ENCODE measurements at places on chromosomes 11 and 22. TPM values are rescaled to one million over a fixed set of nuclear protein-coding genes. Genes with fewer than 3 reads are reported as not detected.

Gene PDGFB
- total RNA-seq = not detected

Gene LRRC51
- 4.1 TPM for total RNA-seq

- H3K4me1 ChIP-seq = no peaks in the 10 kb centered on the region
- H3K27ac ChIP-seq = no peak overlapping the region
- DNase-seq = no peak
- no peak overlapping the region for H3K4me3 ChIP-seq
- no peaks in the 10 kb centered on the region for H3K27me3 ChIP-seq
- no peaks in the 10 kb centered on the region for H3K36me3 ChIP-seq
Observed at GRCh38 chr11:47104261-47104950, 72.3 kb downstream of the ARFGAP2 start.

DNA sequence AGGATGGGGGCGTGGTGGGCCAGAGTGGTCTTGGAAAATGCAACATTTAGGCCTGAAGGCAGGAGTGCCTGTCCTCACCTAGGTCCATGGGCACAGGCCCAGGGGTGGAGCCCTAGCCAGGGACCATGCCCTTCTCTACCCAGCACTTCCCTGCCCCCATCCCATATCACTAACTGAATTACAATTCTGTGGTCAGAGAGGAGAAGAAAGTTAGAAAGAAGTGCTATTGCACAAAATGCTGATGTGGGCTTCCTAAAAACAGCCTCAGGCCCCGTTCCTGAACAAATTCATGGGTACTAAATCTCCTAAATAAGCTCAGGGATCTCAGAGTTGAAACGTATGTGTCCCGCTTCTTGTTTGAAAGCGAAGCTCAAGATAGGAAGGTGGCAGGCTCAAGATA lies 3.5 kb upstream of the ASRGL1 start:
- H3K27ac ChIP-seq = no peak overlapping the region
- DNase-seq = no peak
- H3K4me1 ChIP-seq = peaks cover 13% of the 10 kb centered on the region

DNA sequence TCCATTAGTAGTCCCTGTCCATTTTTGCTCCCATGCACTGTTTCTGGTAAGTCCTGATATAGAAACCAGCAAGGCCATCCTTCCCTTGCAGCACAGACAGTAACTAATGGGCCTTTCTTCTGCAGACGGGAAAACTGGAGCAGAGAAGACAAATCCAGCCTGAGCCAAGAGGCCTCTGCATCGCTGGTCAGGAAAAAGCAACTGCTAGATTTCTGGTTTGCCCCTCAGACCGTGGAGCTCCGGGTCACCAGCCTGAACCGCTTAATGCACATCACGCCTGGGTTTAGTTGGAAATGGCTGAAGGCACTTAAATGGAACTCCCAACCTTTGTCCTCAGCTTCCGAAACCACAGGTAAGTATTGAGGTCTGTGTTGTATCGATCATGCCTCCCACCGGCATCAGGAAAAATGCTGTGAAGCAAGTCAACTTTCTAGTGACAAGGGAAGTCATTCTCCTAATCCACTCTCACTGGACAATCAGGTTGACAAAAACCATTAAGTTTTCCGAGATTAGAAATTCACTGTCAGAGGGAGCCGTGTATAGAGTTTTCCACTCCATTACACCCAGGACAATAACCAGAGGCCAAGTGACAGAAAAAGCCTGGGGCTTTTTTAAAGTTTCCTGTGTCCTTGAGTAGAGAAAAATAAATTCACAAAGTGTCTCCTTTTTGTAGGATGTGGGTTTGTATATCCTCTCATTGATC lies 14.8 kb upstream of the LMO2 start:
- no peaks in the 10 kb centered on the region for H3K4me1 ChIP-seq
- no peaks in the 10 kb centered on the region for H3K36me3 ChIP-seq
- H3K4me3 ChIP-seq = no peak overlapping the region
- peaks cover 22% of the 10 kb centered on the region for H3K27me3 ChIP-seq

- no peaks in the 10 kb centered on the region for H3K27me3 ChIP-seq
- peaks cover 24% of the 10 kb centered on the region for H3K36me3 ChIP-seq
- H3K4me1 ChIP-seq = peaks cover 23% of the 10 kb centered on the region
- peak; percentile 59 for DNase-seq
- H3K27ac ChIP-seq = no peak overlapping the region
Observed at GRCh38 chr11:12397931-12398334, 20.6 kb downstream of the PARVA start.

All from SJSA1 (cell line).